Breast epithelium (tissue), 4 donors: ENCODE measurements at places on chromosomes 16 and 17. TPM values are rescaled to one million over a fixed set of nuclear protein-coding genes. Genes with fewer than 3 reads are reported as not detected.
A peak's percentile ranks its signal among the peaks of the same experiment; 100 is the strongest.

Gene HBA2
- total RNA-seq: 83.6 TPM

Gene CTRB1
- not detected for total RNA-seq

GRCh38 chr17:39244600-39245570, 19.1 kb upstream of the STAC2 start:
- peak; percentile 87 for DNase-seq

DNA sequence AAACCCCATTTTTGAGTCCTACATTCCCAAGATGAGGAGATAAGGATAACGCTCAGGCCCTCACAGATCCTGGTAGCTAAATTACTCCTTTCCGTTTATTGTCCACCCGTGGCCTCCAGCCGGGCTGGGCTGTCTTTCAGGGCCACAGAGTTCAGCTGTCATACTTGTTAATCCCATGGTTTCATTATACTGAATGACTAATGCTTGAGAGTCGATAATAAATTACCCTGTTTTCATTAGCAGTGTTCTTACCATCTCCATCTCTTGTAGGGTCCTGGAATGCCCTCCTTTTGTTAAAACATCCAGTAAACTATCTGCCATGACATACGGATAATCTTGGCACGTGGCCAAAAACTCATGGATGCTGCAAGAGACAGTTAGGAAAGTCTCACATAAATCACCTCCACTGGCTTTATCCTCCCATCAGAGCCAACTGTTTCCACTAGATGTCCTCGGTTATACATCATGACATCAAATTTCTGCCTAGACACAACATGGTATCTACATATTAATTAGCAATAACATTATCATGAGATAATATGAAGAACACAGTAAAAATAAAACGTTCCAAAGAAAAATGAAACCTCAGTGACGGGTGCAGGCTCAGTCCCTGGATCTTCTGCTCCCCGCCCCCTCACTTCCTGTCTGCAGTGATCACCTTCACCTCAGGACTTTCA, 45.3 kb downstream of the BRD7 start:
- no peak for DNase-seq

DNA sequence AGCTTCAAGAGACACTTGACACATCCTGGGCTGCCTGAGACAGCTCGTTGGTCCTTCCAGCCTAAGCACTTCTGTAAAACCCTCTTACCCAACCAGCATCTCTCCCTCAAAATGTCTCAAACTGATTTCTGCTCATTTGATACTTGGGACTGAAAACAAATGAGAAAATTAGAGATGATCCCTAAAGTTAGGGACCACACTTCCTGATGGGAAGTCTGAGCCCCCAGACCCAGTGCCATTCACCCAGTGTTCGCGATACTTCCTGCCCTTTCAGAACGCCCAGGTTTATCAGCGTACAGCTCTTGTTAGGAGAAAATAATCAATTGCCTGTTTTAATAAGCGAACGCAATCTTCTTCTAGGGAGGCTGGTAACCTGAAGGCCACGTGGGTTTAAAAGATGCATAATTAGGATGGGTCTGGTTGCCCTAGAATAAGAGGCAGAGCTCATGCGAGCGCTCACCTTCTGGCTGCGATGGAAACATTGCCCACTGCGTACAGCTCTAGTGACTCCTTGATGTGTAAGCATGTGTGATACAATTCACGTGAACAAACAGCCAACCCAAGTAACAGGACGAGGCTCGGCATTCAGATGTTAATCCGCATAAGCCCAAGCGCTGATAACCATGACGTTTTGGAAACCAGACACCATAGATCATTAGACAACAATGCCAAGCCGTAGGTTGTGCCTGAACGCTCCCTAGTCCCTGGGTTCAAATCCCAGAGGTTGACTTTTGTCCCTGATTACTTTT, 213.1 kb downstream of the FOXL1 start:
- DNase-seq: no peak
